ENCODE measurements at places on chromosomes 13 and 19.

DNA sequence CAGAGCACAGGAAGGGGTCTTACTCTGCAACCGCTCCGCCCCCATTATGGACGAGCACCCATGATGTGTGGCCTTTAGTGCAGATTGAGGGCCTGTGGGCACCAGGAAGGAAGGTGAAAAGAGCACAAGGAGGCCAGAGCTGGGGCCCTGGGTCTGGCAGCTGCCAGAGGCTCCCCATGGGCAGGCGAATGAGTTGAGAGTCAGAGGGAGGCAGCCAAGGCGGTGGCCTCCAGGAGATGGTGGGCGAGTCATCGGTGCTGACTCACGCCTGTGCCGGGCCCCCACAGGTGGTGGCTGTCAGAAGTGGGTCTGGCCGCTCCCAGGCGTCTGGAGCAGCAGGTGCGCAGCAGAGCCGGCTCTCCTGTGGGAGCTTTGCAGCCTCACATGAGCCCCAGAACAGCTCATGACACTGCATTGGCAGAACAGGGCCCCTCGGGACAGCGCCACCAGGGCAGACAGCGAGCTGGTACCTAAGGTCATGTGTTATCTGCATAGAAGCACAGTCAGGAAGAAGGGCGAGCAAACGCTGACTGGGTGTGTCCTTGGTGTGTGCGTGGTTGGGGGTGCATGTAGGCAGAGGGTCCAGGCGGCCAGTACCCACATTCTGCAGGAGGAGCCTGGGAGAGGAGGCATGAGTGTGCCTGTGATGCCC is 68.8 kb downstream of the CHST8 start:
- DNase-seq = no peak

DNA sequence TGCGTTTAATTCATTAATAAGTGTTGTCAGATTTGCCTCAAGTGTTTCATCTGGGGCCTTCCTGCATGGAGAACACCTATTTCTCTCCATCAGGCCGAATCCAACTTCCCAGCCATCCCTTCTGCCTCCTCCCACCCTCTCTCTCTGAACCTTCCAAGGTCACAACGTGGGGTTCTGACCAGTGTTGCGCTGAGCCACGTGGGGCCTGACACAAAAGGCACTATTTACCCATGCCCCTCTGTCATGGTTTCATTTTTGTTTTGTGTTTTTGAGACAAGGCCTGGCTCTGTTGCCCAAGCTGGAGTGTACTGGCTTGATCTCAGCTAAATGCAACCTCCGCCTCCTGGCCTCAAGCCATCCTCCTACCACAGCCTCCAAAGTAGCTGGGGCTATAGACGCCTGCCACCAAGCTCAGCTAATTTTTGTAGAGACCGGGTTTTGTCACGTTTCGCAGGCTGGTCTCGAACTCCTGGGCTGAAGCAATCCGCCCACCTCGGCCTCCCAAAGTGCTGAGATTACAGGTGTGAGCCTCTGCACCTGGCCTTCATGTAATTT is 8.6 kb upstream of the IRGC start:
- DNase-seq = no peak

DNA sequence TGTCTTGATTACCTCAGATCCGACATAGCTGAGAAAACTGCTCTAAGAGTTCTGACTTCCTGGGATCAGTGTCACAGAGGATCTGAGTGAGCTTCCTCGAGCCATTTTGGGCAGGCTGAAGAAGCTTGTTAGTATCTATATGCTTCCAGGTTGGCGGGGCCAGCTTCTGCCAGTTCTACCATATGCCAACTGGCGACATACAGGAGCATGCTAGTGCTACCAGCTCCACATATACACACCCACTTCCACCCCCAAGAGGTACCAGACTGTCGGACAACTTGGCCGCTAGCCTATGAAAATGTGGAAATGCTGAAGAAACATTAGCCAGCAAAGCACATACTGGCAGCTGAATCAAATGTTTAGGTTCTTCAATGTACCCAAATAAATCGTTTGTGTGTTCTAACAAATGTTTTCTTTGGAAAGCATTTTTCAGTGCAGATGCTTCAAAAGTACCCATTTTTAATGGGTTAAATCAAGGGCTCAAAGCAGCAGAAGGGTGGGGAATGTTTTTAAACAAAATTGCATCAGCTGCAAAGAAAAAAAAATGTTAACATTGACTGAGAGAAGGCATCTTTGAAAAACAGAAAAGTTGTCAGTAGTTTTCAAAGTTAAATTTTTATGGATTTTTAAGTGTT is 163.7 kb downstream of the KLF12 start:
- no peak for DNase-seq

DNA sequence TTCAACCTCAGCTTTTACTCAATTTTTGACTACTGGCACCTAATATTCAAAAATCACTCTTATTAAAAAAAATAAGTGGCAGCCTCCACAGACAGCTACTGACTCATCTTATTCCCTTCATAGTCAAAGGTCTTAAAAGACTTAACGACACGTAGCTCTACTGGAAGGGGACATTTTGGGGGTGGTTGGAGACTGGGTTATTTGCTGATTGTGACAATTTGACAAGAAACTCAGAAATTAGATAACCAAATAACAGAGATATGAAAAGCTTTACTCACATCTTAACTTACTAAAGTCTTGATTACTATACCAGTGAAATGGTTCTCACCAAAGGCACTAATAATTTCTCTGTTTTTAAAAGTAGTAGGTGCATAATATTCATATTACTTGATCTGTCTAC is 25.7 kb downstream of the UGGT2 start:
- no peak for DNase-seq

- no peak for DNase-seq
Measured at GRCh38 chr13:99463646-99464397, 37.5 kb upstream of the TM9SF2 start.

GRCh38 chr19:47514151-47514868 is 553 bp downstream of the NAPA start:
- DNase-seq = no peak

GRCh38 chr19:33348301-33349010 is 25.1 kb upstream of the CEBPG start:
- DNase-seq = no peak

GRCh38 chr13:33937373-33938098 is 119.6 kb downstream of the RFC3 start:
- peak; percentile 13 for DNase-seq

DNA sequence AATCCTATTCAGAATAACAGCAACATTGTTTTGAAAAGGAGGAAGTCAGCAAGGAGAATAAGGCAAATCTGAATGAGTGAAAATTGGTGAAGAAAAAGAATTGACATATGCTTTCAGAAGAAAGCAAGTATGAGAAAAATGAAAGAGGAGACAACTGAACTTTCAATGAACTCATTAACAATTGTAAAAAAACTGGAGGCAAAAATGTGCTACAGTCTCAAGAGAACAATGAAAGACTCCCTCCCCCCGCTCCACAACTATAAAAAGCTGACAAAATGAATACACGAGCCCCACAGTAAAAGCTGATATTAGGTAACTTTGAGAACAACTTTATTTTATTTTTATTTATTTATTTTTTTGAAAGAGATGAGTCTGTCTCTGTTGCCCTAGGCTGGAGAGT is 373.1 kb downstream of the DIAPH3 start:
- no peak for DNase-seq

- peak; percentile 20 for DNase-seq
Measured at GRCh38 chr13:30186634-30187415, 120.5 kb downstream of the KATNAL1 start.

GRCh38 chr13:97120346-97120745 is 101.8 kb upstream of the MBNL2 start:
- DNase-seq = no peak

- DNase-seq = no peak
Measured at GRCh38 chr19:9040131-9040530, 29.9 kb upstream of the MUC16 start.

DNA sequence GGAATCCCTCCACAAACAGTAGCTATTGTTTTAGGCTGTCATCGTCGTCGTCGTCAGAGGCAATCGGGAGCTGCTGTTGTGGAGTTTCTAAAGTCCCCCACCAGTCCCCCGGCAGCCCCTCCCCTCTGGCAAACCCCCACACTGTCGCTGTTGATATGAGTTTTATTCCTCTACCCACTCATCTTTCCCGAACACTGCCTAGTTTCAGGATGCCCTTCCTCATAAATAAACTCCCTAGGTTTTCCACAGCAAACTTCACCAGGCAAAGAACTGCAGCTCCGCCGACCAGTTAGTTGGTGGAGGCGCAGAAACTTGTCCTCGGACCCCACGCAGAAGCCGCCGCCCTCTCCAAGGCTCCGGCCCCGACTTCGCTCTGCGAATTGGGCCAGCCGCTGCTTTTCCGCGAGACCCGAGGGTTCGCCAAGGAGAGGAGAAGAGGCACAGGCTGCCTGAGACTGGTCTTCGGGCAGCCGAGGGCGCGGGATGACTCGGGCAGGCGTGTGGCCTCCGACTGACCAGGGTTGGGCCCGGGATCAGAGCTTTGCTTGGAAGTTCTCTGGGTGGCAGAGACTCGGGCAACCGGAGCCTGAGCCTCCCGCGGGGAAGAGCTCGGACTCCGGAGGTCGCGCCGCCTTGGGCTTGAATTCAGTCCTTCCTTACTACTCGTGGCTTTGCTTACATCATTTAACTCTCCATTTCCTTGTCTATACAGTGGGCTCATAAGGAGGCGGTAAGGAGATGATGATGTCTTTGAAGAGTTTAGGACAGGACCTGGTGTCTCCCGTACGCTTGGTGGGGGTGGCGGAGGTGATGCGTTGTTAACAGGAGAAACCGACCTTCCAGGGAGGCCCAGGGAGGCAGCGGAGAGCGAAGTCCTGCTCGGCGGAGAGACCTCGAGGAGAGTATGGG is 7.9 kb downstream of the PDX1 start:
- DNase-seq = peak; percentile 29

GRCh38 chr19:40254714-40255418 is 28.4 kb upstream of the CCNP start:
- DNase-seq = no peak

- DNase-seq = no peak
Measured at GRCh38 chr13:43154156-43154651, 130.8 kb downstream of the DNAJC15 start.

- no peak for DNase-seq
Measured at GRCh38 chr13:47252627-47253026, 355.8 kb upstream of the HTR2A start.

DNA sequence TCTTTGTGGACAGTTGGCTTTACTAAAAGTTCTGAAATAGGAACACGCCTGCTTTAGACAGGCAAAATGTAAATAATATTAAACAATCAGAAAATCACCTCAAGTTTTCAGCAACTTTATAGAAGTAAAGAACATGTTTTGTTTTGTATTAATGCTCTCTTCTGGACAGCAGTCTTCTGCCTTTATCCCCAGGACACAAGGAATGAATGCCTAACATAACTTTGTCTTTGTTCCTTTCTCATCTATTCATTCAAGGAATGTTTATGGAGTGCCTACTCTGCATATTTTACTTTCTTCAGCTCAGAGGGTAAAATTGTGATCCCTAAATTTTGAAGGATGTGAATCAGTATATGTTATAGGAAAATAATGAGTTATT is 325.4 kb downstream of the FOXO1 start:
- no peak for DNase-seq

- DNase-seq = no peak
Measured at GRCh38 chr13:101053301-101054093, 362.8 kb downstream of the NALCN start.

DNA sequence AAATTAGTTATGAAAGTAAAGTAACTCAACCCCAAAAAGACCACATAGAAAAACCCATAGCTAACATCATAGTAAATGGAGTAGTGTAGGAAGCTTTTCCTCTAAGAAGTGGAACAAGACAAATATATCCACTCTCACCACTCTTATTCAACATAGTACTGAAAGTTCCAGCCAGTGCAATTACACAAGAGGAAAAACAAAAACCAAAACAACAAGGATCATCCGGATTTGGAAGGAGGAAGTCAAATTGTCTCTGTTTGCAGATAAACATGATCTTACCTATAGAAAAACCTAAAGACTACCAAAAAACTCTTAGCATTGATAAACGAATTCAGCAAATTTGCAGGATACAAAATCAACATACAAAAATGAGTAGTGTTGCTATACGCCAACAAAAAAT is 8.5 kb upstream of the SIGLEC8 start:
- DNase-seq = no peak

DNA sequence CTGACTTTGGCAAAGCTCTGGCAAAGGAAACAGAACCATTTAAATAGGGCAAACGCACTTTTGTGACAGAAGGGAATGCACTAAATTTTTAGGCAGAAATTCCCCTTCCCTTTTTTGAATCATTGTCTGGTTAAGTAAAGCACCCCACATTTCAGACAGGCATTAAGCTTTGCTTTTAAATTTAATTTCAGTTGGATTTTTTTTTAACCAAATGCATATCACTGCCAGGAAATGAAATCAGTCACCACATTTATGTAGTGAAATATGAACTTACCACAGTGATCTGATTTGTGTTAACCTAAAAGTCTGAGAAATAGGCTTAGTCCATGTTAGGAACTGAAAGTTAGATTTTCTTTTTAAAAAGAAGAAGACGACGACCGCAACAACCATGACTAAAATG is 10.8 kb downstream of the GPR183 start:
- no peak for DNase-seq

GRCh38 chr13:24187185-24187584 is 26.7 kb downstream of the SPATA13 start:
- no peak for DNase-seq

DNA sequence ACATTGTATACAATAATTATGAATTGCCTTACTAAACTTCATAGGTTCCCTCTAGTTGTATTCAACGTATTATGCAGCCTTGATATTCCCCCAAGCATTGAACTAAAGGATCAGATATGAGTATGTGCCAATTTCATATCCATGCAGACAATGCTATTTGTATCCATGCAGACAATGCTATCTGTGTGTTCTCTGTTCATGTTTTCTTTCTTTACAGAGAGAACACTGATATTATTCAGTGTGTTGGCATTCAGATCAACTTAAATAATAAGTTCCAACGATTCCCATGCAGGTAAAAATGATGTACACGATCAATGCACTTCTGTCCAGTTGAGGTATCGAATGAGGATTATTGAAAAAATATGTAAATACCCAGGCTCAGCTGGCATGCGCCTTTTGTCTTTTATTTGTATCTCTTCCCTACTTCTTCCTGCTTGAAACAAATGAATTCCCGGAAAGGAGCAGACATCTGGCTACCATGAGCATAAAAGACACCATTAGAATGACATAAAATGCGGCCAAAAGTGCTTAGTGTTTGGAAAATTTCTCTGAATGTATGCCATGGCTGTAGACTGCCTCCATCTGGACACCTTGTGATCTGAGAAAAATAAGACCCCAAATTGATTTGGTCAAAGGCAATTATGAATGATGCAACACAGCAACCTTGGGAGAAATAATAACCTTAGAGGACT is 731.5 kb downstream of the SLITRK1 start:
- no peak for DNase-seq

DNA sequence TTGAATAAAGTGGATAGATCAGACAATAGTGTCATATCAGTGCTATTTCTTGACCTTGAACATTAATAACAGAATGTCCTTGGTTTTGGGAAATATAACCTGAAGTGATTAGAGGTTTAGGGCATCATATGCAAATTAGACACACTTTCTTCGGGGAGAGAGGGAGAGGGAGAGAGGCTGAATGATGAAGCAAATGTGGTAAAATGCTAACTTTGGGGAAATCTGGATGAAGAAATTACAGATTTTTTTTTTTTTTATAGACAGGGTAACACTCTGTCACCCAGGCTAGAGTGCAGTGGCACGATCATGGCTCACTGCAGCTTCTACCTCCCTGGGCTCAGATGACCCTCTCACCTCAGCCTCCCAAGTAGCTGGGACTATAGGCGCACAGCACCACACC is 3.9 kb upstream of the NCR1 start:
- DNase-seq = no peak

Data from WTC11 (cell line).